Stimulated activated effector memory CD8-positive, alpha-beta T cell treated with anti-CD3 and anti-CD28 coated beads, Interleukin-12 subunit alpha, Interleukin-12 subunit beta, amount 100 ng/mL, for 72 hours (primary cell): ENCODE measurements at places on chromosomes 2 and 18.

DNA sequence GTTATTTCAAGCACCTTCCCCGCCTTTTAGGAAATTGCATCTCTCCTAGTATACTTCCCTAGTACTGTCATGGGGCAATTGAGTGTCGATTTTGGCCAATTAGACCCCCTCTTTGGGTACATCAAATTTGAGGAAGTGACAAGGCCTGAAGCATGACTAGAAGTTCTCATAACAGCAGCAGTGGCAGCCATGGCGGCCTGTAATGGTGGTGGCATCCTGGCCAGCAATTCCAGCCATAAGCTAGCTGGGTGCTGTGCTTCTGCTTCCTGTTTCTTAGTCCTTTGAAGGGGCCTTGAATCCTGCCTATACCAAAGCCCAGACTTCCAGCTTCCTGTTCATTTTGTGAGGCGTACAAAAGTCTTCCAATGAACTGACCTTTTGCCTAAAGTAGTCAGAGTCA, 523.1 kb downstream of the PLCL1 start:
- no peak for DNase-seq

DNA sequence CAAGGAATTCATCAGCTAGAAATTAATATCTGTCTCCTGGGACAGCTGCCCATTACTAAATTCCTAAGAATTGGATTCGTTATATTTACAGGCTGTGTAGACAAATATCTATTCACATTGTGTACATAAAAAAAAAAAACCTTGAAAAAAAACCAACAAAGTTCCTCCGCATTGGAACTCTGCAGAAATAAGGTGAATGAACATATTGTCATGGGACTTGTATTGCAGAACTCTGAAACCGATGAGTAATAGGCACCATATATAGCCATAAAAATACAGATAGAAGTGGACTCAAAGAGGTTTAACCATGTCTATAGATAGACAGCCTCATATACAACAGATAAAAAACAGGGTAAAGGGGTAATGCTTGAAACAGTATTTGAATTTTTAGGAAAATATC, 909.9 kb upstream of the CHAC2 start:
- no peak for DNase-seq

DNA sequence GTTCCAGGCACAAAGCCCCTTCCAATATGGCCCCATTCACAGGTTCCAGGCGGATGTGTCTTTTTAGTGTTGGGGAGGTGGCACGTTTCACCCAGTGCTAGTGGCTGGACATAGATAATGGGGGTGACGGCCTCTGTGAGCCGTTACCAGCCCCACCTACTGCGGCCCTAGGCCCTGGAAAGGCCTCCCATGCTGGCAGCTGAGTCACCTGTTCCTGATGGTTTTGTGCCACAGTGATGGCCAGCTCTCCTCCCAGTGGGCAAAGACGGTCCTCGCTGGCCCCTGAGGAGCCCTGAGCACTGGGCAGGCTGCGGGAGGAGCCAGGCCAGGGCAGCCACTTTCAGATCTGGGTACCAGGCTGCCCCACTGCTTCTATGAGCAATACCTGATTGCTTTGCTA, 40.0 kb upstream of the GPC1 start:
- DNase-seq = no peak

DNA sequence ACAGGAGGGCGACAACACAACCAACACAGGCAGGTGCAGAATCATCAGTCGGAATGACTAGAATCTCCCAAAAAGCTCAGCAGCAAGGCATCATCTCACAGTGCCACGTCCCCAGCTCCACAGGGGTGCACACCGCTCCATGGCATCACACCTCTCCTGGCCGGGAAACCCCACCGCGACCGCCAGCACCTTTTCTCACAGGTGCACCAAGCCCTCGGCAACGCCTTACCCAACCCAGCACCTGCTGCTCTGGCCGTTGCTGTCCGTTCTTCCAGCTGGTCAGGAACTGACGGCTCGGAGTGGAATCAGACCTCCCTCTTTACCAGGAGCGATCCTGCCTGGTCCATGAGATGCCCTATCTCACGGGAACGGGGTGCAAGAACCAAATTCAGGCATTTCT, 61.3 kb downstream of the ZNF516 start:
- no peak for DNase-seq
